ENCODE measurements at places on chromosomes 1 and 21.

- DNase-seq = no peak
Measured at GRCh38 chr1:59188413-59189213, 108.3 kb upstream of the FGGY start.

DNA sequence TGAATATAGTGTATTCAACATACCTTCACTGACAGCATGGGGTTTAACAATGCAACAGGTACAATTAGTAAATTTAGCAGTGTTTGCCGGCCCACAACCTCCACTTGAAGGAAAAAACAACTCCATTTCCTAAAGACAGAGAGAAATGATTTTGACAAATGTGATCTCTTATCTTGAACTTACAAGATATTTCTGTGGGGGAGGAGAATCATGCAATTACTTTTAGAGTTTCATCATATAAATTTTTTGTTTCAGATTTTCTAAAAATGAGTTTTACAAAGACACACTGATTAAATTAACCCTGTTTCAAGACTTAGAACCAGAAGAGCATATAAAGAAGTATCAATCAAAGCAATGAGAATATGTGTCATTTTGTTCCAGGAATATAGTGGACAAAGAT lies 80.3 kb downstream of the NME7 start:
- DNase-seq = no peak

GRCh38 chr1:101257500-101258325 lies 20.9 kb downstream of the S1PR1 start:
- no peak for DNase-seq

DNA sequence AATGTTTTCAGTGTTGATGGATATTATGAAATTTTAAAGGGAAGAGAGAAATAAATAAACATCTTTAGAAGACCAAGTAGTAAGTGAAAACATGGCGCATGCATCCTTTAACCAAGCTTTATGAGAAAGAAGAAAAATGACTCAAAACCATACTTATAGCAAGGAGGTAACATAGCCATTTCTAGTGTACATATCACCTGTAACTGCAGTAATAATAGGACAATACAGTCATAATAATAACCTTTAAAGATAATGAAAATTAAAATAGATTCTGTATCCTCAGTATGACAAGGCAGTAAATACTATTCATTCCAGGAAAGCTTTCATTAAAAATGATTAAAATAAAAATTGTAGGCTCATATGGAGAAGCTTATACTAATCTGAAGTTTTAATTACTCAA lies 141.2 kb downstream of the COL24A1 start:
- no peak for DNase-seq

DNA sequence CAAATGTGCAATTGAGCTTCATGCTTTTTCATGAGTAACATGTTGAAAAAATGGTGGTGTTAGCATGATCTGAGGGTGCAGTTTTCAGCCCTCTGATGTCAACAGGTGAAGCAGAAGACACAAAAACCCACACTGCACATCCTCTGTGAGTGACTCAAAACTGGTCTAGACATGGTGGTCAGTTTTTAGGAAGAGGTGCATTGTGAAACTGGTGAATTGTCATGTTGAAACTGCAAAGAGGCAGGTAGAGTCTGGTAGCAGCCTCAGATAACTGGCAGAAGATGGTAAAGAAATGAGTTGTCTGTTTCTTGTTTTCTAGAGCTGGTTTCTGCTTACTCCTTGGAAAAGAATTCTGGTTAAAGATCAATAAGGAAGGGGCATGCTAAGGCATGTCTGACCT lies 97.3 kb upstream of the HMCN1 start:
- no peak for DNase-seq
